ENCODE measurements at places on chromosomes 1 and 21.
A peak's percentile ranks its signal among the peaks of the same experiment; 100 is the strongest.

DNA sequence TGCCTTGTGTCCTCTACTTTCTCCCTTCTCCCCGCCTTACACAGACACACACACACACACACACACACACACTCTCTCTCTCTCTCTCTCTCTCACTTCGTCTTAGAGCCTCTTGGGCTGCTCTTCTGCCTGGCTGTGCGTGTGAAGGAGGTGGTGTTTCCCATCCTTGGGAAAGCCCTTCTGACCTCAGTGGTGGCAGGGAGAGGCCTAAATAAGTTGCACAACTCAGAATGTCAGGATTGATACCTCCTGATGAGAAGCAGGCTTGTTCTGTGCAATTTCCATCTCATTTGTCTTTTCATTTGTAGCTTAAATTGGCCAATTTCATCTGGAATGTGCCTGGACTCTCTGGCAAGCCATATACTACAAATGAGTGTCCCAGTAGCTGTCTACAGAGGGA, 25.0 kb downstream of the LRRN2 start:
- DNase-seq, result no peak

DNA sequence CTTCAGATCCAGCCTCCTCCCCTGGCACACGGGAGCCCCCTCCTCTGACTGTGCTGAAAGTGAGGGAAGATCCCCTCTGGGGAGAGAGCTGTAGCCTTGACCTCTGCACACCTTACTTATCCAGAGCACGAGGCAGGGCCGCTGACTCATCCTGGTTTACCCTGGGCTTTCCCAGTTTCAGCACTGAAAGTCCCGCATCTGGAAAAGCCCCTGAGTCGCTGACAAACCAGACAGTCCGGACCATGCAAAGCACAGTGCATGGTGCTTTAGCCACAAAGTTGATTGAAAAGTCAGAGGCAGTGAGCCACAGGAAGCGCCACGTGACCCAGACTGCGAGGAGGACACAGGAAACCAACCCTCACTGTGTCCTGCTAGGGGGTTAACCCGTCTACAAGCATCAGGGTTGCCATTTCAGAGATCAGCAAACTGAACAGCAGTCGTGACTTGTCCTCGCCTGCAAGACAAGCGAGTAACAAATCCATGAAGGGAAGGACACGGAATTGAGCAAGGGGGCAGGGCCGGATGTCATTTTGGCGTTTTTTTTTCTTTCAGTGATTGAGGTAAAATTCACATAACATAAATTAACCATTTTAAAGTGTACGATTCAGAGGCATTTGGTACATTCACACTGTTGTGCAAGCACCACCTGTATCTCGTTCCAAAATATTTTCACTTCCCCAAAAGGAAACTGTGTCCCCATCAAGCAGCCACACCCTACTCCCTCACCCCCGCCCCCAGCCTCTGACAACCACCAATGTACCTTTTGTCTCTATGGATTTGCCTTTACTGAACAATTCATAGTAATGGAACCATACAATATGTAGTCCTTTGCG, 19.9 kb upstream of the IFNGR2 start:
- peak; percentile 56 for DNase-seq

GRCh38 chr1:166153525-166154314, 13.1 kb downstream of the FAM78B start:
- DNase-seq, result no peak

GRCh38 chr1:237250055-237250454, 208.1 kb downstream of the RYR2 start:
- no peak for DNase-seq

DNA sequence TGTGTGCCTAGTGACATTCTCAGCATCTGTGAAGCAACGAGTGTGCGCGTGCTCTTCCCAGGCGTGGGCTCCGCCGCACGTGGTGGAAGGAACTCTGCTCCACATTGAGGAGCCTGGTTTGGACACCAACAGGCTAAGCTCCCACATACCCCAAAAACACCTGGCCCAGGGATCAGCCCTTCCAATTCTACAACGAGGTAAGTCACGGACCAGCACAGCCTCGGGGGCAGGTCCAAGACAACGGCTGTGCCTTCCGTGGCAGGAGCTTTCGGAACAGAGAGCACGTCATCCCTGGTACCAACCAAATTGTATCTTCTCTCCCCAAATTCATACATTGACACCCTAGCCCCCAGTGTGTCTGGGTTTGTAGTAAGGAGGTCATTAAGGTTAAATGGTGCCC, 27.2 kb upstream of the PDE9A start:
- DNase-seq, result no peak

DNA sequence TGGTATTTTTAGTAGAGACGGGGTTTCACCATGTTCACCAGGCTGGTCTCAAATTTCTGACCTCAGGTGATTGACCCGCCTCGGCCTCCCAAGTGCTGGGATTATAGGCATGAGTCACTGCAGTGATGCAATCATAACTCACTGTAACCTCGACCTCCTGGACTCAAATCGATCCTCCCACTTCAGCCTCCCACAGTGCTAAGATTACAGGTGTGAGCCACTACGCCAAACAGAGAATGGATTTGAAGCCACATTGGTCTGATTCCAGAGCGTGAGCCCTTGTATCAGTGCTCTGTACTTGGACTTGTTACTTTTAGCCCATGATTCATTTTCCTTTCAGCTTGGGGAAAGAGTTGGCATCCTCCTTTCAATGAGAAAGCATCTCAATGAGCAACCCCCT, 14.9 kb upstream of the ZNF683 start:
- no peak for DNase-seq

DNA sequence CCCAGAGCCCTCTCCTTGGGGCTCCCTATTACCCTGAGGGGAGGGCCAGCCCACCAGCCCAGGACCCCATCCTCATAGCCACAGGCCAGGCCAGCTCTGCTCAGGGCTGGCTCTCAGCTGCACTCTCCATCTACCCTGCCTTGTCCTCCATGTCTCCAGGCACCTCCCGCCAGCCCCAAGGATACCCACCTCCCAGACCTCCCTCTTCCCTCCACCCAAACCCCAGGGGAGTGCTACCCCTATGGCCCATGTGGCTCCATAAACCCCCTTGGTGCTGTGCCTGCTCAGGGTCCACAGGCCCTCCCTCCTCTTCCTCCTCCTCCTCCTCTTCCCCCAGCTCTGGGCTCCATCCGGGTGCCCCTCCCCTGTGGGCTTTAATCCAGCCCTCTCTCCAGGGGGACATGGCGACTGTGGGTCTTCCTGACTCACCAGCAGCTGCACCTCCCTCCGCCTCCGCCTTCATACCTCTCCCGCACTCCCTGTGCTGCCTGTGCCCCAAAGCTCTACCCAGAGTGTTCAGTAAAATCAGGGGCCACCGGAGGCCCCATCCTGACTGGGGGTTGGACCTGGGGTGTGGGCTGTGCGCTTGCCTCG, 9.1 kb downstream of the YBEY start:
- DNase-seq, result peak; percentile 44

Measured in GF-D8 (cell line).